ENCODE measurements at places on chromosomes 6 and 20. TPM values are rescaled to one million over a fixed set of nuclear protein-coding genes. Genes with fewer than 3 reads are reported as not detected.

The XKR7 gene
- total RNA-seq: 8.2 TPM

The DDX43 gene
- total RNA-seq: 0.27 TPM

The HSF2 gene
- 58.1 TPM for total RNA-seq

The FRK gene
- total RNA-seq: 2.3 TPM

The COL21A1 gene
- 44.6 TPM for total RNA-seq

The LY6G6C gene
- not detected for total RNA-seq

The SIRPB1 gene
- not detected for total RNA-seq

The LY6G6D gene
- not detected for total RNA-seq

The FOXQ1 gene
- total RNA-seq: 2.7 TPM

The RAMACL gene
- total RNA-seq: 5.2 TPM

The FKBP1C gene
- total RNA-seq: not detected

The C20orf141 gene
- total RNA-seq: not detected

The FAM162B gene
- 5.6 TPM for total RNA-seq

The CCN5 gene
- not detected for total RNA-seq
